CD4-positive, alpha-beta memory T cell (primary cell): ENCODE measurements at places on chromosomes 12 and 14. TPM values are rescaled to one million over a fixed set of nuclear protein-coding genes. Genes with fewer than 3 reads are reported as not detected.

Gene RHOJ
- not detected for total RNA-seq

Gene LMNTD1
- not detected for total RNA-seq

Gene SLC25A47
- total RNA-seq: not detected

Gene P2RX7
- 7.0 TPM for total RNA-seq

Gene PMEL
- total RNA-seq: not detected

Gene GUCY2C
- total RNA-seq: not detected

Gene TAS2R50
- total RNA-seq: 0.80 TPM

Gene GRIN2B
- not detected for total RNA-seq

Gene DRAM1
- total RNA-seq: 2.7 TPM

Gene KRT75
- total RNA-seq: not detected

Gene SARNP
- 47.7 TPM for total RNA-seq

Gene GYS2
- total RNA-seq: 0.32 TPM

Gene SCN8A
- 0.23 TPM for total RNA-seq

Gene HPD
- not detected for total RNA-seq

Gene YARS2
- total RNA-seq: 19.0 TPM

Gene PZP
- total RNA-seq: not detected

Gene ETFBKMT
- 1.5 TPM for total RNA-seq

Gene MUCL1
- total RNA-seq: not detected

Gene FRMD6
- 0.80 TPM for total RNA-seq

Gene CCND2
- total RNA-seq: 151 TPM

Gene DICER1
- total RNA-seq: 62.8 TPM

Gene FOXM1
- total RNA-seq: 0.30 TPM

Gene IFNG
- 0.55 TPM for total RNA-seq

Gene NAB2
- total RNA-seq: 19.5 TPM

Gene MTERF2
- 12.0 TPM for total RNA-seq

Gene BIN2
- 215 TPM for total RNA-seq

Gene CIDEB
- total RNA-seq: 26.0 TPM

Gene ZFYVE26
- total RNA-seq: 38.1 TPM

Gene PDZRN4
- total RNA-seq: not detected

Gene MAP1LC3B2
- total RNA-seq: 2.9 TPM

Gene SIRT4
- 5.9 TPM for total RNA-seq

Gene PLD4
- total RNA-seq: not detected

Gene ACOT6
- not detected for total RNA-seq

Gene HSPB8
- total RNA-seq: not detected

Gene KLRC2
- not detected for total RNA-seq

Gene SLC6A15
- not detected for total RNA-seq

Gene TEX22
- 4.7 TPM for total RNA-seq

Gene FIGNL2
- 1.5 TPM for total RNA-seq

Gene CAND1
- 124 TPM for total RNA-seq

Gene WNT1
- total RNA-seq: 2.8 TPM

Gene IL26
- total RNA-seq: not detected

Gene CISTR
- total RNA-seq: not detected

Gene RAD51AP1
- total RNA-seq: 0.58 TPM

Gene TAOK3
- total RNA-seq: 74.8 TPM

Gene TAS2R13
- 0.79 TPM for total RNA-seq

Gene BEST3
- not detected for total RNA-seq

Gene SMIM41
- not detected for total RNA-seq

Gene OAS1
- 10.9 TPM for total RNA-seq
